ENCODE measurements at places on chromosomes 5 and 9. TPM values are rescaled to one million over a fixed set of nuclear protein-coding genes. Genes with fewer than 3 reads are reported as not detected.

The SHLD3 gene
- 2.8 TPM for polyA plus RNA-seq

The TAF11L5 gene
- not detected for polyA plus RNA-seq

The SEMA5A gene
- 4.7 TPM for polyA plus RNA-seq

The PCDHB13 gene
- polyA plus RNA-seq: 1.5 TPM

The CACFD1 gene
- 10.9 TPM for polyA plus RNA-seq

The FOXD4L6 gene
- polyA plus RNA-seq: not detected

The FOXD1 gene
- 0.06 TPM for polyA plus RNA-seq

All from heart left ventricle (tissue), 16 donors.